ENCODE measurements at places on chromosomes 16 and 17. TPM values are rescaled to one million over a fixed set of nuclear protein-coding genes. Genes with fewer than 3 reads are reported as not detected.

- DNase-seq = no peak
- H3K27me3 ChIP-seq = no peaks in the 10 kb centered on the region
- H3K36me3 ChIP-seq = no peaks in the 10 kb centered on the region
- H3K4me1 ChIP-seq = peaks cover 10% of the 10 kb centered on the region
- H3K27ac ChIP-seq = no peak overlapping the region
These were observed 28.0 kb downstream of the CACNA1G start for GRCh38 chr17:50588391-50589049.

GRCh38 chr17:78329263-78330059, 30.4 kb downstream of the SOCS3 start:
- no peaks in the 10 kb centered on the region for H3K27me3 ChIP-seq
- no peak for DNase-seq
- no peak overlapping the region for H3K27ac ChIP-seq
- H3K36me3 ChIP-seq = no peaks in the 10 kb centered on the region

DNA sequence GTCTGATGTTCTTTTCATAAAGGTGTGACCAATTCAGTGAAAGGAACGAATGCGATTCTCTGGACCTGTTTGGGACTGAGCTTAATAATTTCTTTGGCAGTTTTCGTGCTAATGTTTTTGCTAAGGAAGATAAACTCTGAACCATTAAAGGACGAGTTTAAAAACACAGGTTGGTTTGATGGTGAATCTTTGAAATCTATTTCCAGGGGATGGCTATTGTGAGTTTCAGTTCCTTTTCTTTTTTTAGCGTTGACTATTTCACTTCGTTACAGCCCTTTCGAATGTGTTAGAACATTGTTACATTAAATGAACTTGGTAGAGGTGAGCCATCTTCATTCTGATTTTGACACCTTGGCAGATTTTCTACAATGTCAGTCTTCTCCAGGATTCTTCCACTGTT, 1.2 kb downstream of the TNFRSF17 start:
- no peaks in the 10 kb centered on the region for H3K36me3 ChIP-seq
- DNase-seq = no peak
- no peak overlapping the region for H3K4me3 ChIP-seq
- H3K27ac ChIP-seq = no peak overlapping the region
- H3K4me1 ChIP-seq = no peaks in the 10 kb centered on the region

GRCh38 chr16:55036371-55036821, 105.7 kb downstream of the IRX5 start:
- no peaks in the 10 kb centered on the region for H3K36me3 ChIP-seq
- no peaks in the 10 kb centered on the region for H3K4me1 ChIP-seq
- no peak overlapping the region for H3K27ac ChIP-seq
- H3K4me3 ChIP-seq = no peak overlapping the region

DNA sequence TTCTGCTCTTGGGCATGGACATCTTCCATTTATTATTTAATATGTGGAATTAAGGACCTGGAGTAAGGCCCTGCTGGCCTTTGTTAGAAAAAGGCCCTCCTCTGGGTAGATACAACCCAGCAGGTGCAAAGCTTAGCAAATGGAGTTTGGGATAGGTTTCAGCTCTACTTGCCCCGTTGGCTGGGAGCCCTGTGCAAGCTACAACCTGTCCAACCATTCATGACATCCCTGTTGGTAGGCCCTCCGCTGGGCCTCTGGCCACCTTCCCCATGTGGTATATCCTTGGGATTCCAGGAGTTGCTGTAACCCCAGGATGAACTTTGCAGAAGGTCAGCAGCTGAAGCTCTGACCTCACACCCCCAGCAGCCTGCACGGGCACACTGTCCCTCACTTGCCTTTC, 6.4 kb downstream of the NGFR start:
- peaks cover 18% of the 10 kb centered on the region for H3K4me1 ChIP-seq
- H3K27ac ChIP-seq = no peak overlapping the region
- H3K27me3 ChIP-seq = peaks cover 65% of the 10 kb centered on the region

DNA sequence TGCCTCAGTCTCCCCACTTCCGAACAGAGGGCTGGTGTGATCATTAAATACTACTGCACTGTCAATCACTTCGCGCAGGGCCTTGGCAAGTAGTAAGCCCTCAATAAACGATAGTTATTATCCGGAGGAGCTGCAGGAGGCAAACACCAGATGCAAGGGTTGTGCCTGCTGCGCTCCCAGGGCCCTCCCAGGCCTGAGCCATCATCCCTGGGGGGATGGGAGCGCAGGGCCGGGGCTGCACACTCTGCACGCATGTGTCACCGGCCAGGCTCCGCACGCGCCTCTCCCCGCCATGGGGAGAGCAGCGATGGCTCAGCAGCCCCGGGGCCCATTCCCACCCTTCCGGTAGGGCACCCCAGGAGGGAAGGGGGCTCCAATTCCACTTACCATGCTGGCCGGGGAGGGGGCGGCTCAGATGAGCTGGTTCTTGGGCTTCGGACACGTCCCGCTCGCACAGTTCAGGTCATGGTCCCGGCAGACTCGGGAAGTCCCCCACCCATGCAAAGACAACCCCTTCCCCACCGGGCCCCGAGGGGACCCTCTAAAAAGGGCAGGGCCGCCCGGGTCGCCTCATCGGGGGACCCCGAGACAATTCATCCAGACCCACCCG, 681 bp downstream of the XPO6 start:
- H3K4me1 ChIP-seq = peaks cover 19% of the 10 kb centered on the region
- DNase-seq = peak; percentile 86
- H3K27me3 ChIP-seq = no peaks in the 10 kb centered on the region
- peak overlapping the region; percentile 94 for H3K4me3 ChIP-seq
- H3K27ac ChIP-seq = peak overlapping the region; percentile 85
- H3K36me3 ChIP-seq = peaks cover 25% of the 10 kb centered on the region

DNA sequence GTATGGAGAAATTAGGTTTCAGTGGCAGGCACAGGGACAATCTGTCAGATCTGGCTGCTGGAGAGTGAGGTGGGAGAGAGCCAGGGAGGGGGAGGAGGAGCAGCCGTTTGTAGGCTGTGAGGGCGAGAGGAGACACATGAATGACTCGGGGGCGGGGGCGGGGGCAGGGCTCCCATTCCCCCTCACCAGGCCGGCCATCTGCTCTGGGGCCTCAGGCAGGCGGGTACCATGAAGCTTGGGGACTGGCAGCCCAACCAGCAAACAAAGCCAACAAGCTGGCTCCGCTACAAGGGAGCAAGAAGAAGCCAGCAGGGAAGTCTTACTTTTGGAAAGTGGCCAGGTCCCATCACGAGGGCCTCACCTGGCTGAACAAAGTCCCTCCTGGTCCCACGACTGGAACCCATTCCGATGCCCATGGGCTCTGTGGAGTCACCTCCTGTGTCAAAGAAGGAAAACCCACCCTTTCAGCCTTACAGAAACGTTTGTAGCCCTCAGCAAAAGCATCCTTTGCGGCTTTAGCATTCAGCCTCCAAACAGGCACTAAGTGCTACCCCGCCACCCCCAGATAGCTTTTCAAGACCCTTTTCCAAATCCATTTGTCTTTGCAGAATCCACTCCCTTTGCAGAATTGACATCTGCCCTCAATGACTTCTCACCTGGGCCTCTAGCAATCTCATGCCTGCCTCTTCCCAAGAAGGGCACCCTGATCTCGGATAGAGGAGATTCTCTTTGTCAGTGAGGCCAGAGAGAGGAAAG, 9.2 kb upstream of the SSTR2 start:
- H3K27me3 ChIP-seq = peaks cover 3% of the 10 kb centered on the region
- peaks cover 9% of the 10 kb centered on the region for H3K4me1 ChIP-seq
- H3K36me3 ChIP-seq = no peaks in the 10 kb centered on the region

DNA sequence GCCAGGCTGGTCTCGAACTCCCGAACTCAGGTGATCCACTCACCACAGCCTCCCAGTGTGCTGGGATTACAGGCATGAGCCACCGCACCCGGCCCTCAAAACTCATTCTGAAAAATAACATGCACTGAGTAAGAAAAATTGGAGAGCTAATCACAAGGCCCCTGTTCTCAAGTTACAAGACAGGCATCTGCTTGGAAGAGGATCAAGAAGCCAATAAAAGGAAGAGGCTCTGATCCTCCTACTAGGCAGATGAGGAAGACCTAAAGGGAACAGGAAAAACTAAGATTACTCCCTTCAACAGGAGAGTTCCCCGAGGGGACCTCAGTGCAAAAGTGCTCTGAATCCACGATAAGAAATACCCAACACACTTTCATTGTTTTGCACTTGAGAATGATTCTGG, 18.4 kb downstream of the BLMH start:
- peaks cover 70% of the 10 kb centered on the region for H3K36me3 ChIP-seq
- no peaks in the 10 kb centered on the region for H3K4me1 ChIP-seq
- no peaks in the 10 kb centered on the region for H3K27me3 ChIP-seq
- DNase-seq = no peak

ABCC12 gene
- total RNA-seq = not detected
